ENCODE measurements at places on chromosomes 11 and 22.

- peak; percentile 8 for DNase-seq
Observed at GRCh38 chr11:2665526-2666400, 34.0 kb downstream of the KCNQ1OT1 start.

- no peak for DNase-seq
Observed at GRCh38 chr11:119483341-119483880, 60.4 kb upstream of the THY1 start.

- DNase-seq, result no peak
Observed at GRCh38 chr11:47317064-47317828, 35.3 kb downstream of the MYBPC3 start.

DNA sequence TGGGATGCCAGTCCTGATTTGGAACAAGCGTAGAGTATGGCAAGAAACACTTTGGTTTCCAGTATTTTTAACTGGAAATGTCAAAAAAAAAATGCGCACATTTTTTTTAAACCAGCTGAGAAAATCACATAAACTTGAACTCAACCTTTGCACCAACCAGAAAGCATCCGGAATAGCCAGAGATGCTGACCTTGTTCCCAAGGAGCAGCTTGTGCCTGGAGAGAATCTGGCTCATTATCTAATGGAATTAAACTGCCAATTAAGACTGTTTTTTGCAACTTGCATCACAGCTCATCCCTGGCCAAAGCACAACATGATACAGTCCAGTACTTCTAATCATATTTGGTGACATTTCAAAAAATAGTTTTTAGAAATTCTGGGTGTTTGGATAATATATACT lies 8.4 kb upstream of the ETS1 start:
- DNase-seq, result no peak
